ENCODE measurements at places on chromosomes 5 and 9. TPM values are rescaled to one million over a fixed set of nuclear protein-coding genes. Genes with fewer than 3 reads are reported as not detected.

DNA sequence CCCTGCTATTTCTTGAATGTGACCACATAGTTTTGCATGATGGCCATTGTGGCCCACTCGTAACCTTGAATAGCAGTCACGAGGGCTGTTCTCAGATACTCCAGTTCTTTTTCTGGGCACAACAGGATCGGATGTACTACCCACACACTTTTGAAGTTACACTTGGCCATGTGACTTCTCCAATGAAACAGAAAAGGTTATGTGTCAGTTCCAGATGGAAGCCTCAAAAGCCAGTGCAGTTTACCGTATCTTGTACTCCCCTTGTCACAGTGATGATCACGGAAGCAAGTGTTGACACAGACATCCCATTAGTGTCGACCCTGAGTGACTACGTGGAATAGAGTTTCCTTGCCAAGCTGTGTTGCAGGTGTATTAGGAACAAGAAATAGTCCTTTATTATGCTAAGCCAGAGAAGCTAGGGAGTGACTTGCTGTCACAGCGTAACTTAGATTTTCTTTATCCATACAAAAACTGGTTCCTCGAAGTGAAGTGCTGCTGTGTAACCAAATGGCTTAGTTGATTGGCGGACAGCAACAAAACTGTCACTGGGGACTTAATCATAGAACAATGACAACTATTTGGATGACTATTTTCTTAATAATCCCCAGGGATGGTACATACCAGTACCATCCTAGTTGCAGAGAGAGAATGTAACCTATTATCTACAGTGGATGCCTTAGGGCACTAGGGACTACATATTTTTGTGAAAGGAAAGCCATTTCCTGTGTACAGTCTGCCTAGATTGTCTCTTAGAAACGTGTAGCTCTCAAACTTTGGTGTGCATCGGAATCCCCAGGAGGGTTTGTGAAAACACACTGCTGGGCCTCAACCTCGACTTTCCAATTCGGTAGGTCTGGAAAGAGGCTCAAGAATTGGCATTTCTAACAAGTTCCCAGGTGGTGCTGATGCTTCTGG lies 90.1 kb upstream of the DMRT1 start:
- DNase-seq = no peak

GRCh38 chr9:114304416-114305188 lies 18.3 kb upstream of the ORM1 start:
- no peak for DNase-seq

- DNase-seq = peak; percentile 83
Observed at GRCh38 chr9:70079417-70080037, 35.9 kb downstream of the MAMDC2 start.

DNA sequence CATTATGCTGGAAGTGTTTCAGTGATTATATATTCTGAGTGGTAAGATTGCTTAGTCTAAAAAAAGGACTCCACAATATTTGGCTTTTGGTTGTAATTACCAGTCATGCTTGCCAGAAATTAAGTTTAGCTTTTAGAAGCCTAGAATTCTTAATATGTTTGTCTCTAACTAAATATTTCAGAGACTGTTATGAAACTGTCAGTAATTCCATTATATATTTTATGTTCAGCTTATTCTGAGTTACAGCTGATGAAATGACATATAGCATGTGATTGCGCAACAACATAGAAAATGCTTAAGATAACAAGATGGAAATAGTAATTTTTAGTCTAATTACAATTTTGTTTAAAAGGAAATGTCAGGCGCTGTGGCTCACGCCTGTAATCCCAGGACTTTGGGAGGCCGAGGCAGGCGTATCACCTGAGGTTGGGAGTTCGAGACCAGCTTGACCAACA lies 44.2 kb downstream of the KIAA1958 start:
- DNase-seq = no peak

Gene CEL
- total RNA-seq = under 0.01 TPM

Gene TNC
- 371 TPM for total RNA-seq

Gene RAB24
- 14.2 TPM for total RNA-seq

Gene MARCOL
- total RNA-seq = not detected
